ENCODE measurements at places on chromosomes 4 and X.

DNA sequence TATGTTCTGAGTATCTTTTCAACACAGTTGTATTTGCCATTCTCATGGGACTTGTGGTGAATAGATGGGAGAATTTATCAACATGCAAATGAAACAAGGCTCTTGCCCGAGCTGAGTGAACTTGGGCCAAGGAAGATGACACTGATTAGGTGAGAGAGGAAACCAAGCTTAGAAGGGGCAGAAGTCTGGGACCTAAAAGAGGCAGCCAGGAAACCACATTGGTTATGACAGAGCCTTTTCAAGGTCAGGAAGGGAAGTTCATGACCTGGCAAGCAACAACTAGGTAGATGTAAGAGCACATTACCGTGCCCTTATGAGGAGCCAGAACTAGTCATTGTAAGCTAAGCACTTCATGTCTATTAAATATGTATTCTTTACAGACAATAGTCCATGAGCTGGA, 590.3 kb downstream of the PACRGL start:
- no peak for DNase-seq

GRCh38 chr4:153010146-153010545, 74.0 kb downstream of the FHDC1 start:
- peak; percentile 50 for DNase-seq

- DNase-seq = no peak
Observed at GRCh38 chr4:56953680-56954520, 23.5 kb downstream of the NOA1 start.

GRCh38 chr4:8679032-8679431, 86.5 kb downstream of the CPZ start:
- no peak for DNase-seq

GRCh38 chrX:139724626-139725025, 16.7 kb upstream of the MCF2 start:
- DNase-seq = no peak

GRCh38 chr4:73872316-73873108, 3.3 kb downstream of the CXCL1 start:
- peak; percentile 11 for DNase-seq

- DNase-seq = peak; percentile 28
Observed at GRCh38 chrX:120090208-120090607, 12.7 kb upstream of the RHOXF2B start.

DNA sequence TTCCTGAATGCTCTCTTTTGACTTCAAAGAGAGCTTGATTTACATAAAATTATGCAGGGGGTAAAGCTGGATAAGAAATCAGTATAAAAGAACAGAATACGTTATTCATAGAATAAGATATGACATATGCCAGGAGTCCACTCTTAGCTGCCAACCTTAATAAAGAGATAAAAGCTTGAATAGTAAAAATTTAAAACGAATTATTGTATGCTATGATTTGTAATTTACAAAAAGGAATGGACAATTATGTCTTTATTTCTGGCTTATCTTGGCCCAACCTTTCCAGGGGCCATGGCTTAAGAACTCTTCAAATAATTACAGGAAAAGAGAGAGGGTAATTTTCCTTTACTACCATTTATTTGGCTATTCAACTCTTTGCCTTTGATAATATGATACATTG, 192.2 kb upstream of the ITM2A start:
- no peak for DNase-seq

GRCh38 chrX:154761977-154762536, 607 bp upstream of the DKC1 start:
- peak; percentile 57 for DNase-seq

GRCh38 chrX:146602246-146602645, 207.3 kb upstream of the CXorf51B start:
- peak; percentile 20 for DNase-seq

DNA sequence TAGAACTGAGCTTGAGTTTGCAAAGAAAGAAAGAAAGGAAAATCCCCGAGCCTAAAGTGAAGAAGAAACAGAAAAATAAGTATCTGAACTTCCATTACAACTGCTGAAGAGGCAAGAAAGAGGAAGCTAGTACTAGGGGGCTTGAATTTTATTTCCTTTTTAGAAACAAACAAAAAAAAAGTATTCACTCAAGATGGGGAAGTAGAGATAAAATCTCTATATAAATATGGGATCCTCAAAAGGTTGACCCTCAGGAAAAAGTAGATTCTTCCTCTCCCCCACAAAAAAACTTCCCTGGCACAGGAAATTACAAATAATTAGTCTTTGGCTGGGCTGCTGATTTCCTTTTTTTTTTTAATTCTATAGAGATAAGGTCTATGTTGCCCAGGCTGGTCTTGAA, 16.0 kb downstream of the LRBA start:
- DNase-seq = peak; percentile 75

DNA sequence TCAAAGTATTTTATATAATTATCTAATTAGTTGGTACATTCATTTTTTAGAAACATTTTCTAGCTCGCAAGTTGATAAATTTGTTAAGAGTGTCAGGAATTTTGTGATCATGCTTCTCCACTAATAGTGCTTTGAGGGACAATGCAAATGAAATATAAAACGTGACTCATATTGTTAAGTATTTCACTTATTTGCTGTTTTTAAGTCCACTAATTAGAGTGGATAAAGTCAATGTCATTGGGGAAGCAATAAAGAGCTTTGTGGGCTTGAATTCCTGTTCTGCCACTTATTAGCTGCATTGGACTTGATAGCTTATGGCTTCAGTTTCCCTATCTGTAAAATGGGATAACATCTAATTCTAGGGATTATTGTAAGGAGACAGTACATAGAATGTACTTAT, 26.5 kb upstream of the ANAPC4 start:
- no peak for DNase-seq

DNA sequence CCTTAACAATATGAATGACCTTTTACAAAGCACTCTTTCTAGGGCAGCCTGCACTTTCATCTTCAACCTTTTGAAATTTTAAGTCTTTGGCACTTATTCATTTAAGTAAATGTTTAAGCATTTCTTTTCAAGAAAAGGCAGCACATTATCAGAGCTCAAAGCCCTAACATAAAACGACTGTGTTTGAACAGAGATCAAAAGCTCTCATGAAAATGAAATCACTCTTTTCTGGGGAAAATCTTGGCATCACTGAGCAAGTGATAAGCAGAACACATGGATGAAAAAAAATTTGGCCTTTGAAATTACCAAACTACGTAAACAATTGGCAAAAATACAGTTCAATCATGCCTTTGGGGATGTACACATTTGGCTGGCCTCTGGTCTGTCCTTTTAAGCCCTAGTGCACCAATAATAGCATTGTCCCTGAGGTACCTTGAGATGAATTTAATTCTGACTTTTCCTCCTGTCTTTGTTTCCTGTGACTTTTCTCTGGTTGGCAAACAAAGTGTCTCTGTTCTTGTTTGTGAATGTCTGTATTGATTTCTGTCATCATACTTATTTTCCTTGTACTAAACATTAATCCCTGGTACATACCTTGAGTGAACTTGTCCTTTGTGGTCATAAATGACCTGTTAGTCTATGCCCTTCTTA, 12.9 kb upstream of the ODAM start:
- DNase-seq = no peak

GRCh38 chrX:112137276-112137675, 54.7 kb upstream of the TRPC5 start:
- DNase-seq = no peak

DNA sequence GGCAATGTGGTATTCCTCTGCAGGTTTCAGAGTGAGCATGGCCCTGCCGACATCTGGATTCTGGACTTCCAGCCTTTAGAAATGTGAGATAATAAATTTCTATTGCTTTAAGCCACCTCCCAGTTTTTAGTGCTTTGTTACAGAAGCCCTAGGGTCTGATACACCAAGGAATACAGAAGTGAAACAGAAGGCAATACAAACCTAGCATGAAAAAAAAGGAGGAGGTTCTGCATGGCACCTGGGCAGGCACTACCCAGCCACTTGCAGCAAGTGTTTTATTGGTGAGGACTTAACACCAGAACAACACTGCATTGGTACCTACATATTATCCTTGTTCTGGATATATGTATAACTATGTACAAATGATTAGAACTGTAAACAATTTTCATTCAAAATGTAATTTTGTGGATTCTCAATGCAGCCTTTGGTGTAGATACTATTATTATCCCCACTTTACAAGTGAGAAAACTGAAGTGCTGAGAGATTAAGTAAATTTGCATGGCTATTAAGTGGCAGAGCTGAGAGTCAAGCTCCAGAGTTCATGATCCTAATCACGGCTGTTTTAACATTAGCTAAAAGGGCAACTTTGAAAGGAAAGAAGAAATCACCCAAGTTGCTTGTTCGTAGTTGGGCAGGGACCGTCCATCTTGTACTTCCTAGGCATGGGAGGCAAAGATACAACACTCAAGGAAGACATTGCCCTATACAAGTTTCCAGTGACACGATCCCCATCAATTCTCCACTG, 71.8 kb downstream of the IL21 start:
- DNase-seq = peak; percentile 67

DNA sequence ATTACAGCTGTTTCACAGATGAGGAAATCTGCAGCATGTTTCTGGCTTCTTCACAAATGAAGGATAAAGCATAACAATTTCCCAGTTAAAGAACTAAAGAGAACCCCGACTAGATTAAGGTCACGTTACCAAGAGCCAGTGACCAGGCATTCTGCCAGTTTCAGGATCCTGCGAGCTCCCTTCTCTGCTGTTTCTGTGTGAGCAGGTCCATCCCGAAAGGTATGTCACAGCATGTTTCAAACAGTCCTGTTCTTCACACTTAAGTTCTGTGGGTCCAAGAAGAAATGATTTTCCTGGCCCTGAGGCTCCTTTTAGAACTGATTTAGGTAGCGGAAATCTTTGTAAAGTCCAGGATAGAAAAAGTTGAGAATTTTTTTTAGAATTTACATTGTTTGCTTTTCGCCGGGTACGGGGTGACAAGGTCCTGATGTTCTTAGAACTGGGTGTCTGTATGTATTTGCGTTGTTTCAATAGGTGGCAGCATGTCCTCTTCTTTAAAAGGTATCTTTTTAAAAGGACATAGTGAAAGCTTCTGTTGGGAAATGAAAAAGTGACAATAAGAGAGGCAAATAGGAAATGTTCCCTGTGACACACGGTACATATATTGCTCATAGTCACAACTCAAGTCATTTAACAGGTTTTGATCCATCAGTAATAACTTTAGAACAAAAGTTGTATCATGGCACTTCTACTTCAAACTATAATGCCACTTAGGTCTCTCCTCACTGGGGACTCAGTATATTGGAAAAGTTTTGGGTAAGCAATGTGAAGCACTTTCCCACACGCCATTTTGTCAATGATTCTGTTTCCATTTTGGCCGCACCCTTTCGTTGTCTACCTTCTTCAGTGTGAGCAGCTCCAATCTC, 18.4 kb downstream of the IL21 start:
- DNase-seq = peak; percentile 88

DNA sequence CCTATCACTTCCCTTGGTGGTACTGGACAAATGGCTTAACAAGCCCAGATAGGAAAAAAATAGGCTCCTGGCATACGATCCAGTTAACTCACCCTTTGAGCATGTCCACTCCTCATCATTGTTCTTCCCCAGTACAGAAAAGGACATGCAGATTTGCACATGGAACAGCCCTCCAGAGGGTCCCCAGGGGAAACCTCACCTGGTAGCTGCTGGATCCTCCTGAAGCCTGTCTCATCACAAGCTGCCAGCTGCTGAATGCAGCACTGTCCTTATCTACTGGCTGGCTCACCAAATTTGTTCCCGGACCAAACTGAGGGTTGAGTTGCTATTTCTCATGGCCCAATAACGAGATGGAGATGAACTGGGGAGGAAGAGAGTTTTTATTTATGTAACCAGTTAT, 49.4 kb downstream of the SERTM2 start:
- DNase-seq = no peak

DNA sequence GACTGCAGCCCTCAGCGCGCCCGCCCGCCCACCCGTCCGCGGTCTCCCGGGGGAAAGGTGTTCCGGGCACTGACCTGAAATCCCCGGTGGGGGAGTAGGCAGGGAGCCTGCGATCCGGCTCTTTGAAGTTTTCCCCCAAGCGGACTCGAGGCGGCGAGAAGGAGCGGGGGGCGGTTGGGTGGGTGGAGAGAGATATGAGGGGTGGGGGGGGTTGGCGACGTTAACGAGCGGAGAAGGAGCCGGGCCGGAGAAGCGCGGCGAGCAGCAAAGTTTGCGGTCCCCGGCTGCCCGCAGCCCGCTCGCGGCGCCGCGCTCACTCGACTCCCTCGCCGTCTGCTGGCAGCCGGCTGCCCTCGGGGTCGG, 636 bp downstream of the BCOR start:
- peak; percentile 51 for DNase-seq

- DNase-seq = no peak
Observed at GRCh38 chr4:15470128-15470475, 420 bp downstream of the CC2D2A start.

DNA sequence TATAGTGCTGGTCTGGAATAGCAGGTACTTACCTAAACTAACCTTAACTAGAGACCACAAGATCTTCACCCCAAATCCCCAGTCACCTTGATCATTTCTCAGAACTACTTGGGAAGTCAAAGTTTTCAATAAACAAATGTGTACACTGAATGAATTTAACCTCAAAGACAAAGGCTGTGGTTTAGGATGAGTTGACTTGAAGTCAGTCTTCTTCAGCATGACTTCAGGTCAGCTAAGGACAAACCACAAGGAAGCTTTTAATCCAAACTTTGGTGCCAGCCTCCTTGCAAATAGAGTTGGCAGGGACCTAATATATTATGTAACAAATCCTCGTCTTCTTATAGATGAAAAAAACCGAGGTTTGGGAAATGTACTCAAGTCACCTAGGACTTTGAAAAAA, 21.2 kb upstream of the VCX2 start:
- no peak for DNase-seq

GRCh38 chrX:22276781-22277180, 4.1 kb downstream of the CBLL2 start:
- DNase-seq = no peak

DNA sequence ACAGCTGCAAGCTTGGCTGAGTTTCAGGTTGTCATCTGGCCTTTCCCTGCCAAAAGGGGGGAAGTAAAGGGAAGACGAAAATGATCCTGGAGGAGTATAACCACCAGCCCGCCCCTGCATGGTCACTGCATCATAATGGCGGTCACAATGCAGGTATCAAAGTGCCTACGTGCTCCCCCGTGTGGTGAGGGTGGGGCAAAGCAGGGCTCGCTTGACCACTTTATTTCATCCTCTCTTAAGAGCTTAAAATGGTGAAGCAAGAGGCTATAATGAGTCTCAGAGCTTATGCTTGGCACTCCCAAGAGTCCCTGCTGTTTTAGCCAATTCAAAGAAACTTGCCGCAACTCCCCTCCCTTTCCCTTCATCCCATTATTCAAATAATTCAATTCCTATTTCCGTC, 105.6 kb downstream of the APOOL start:
- peak; percentile 71 for DNase-seq

DNA sequence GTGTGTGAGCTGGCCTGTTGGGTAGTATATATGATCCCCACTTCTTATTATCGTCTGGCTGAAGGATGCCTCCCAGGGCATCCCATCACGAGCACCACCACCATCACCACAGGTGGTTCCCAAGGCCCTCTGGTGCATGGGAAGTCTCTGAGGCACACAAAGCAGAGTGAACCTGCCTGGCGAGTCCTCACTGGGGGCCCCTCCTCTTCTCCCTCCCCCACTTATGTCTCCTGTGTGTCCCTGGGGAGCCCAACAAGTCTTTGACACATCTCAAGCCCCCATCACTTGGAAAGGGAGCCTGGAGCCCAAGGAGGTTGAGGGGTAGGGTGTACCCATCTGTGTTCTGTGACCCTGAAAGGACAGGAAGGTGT, 45.5 kb upstream of the NKX1-1 start:
- no peak for DNase-seq

- no peak for DNase-seq
Observed at GRCh38 chr4:8073206-8073863, 85.3 kb downstream of the ABLIM2 start.

GRCh38 chrX:30280428-30280827, 28.8 kb downstream of the NR0B1 start:
- DNase-seq = no peak

Measured in OCI-M1 (cell line).